ENCODE measurements at places on chromosomes 7 and 10.

DNA sequence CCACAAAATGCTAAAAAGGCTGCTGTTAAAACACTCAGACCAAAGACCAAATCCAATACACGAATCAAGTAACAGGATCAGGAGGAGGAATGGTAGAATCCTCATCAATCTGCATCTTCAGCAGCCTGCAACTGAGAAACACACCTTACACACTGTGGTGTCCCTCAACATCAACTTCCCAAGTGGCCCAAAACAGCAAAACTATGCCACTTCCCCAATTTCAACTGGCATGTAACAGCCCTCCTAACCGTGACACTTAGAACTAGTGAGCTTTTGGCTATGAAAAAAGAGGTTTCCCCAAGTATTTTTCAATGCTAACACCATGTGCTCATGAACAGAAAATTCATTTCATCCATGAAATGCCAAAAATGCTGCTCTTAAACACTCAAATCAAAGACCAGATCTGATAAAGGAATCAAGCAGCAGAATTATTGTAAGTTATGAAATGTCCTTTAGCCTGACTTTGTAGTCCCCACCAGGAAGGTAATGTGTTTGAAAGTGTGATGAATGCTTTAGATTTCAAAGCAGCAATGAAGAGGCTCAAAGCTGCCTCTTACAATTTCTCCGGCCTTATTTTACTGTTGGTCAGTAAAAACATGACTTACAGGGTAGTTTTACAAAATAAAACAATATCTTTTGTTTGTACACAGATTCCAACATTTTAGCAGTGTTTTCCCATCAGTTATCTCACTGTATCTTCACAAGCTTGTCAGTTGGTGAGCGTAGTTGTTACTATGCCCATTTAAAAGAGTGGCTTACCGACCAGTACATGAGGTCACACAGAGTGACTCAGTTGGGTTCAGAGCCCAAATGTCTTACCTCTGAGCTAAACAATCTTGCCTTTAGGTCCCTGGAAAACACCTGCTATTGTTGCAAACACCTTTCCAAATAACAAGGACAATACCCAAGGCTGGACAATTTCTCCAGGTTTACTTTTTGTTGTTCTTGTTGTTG is 65.7 kb upstream of the ASAH2 start:
- no peak for DNase-seq

DNA sequence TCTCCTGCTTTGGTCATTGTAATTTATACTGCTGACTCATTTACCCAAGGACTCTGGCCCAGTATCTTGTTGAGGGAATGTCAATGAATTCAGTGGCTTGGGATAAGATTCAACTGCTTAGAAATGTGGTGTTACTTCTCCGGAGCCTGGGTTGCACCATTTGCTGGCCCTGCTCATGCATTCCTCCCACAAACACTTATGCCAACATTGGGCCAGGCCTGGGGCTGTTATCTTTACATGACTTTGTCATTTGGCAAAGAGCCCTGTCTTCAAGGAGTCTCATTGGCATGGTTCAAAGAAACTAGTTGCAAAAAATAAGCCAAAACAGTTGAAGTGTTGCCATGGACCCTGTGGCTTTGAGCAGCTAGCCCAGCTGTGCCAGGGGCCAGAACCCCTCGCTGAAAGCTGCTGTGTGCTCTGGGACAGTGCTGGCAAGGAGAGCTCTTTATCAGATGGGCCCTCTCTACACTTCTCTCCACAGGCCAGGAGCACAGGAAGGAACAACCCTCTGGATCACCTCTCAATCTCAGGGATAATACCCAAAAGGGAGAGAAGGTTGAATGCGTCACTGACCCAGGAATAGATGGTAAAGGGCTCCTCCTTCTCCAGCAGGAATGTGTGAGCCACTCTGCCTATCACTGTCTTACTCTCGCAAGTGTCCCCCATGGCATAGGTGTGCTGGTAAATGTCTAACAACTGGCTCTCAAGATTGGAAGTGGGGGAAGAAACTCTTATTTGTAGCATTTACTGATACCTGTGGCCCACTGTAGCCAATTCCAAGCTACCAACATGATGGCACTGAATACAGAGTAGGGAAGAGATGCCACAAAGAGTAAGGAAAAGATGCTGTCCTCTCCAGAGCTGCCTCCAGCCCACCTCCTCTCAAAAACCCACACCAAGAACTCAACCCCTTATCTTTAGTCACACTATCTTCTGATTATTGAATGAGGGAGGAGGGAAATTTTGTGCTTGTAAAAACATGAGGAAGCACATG is 23.5 kb upstream of the PDE1C start:
- DNase-seq = peak; percentile 92

- DNase-seq = no peak
These were observed 86.3 kb downstream of the GPR158 start for GRCh38 chr10:25261110-25261509.

DNA sequence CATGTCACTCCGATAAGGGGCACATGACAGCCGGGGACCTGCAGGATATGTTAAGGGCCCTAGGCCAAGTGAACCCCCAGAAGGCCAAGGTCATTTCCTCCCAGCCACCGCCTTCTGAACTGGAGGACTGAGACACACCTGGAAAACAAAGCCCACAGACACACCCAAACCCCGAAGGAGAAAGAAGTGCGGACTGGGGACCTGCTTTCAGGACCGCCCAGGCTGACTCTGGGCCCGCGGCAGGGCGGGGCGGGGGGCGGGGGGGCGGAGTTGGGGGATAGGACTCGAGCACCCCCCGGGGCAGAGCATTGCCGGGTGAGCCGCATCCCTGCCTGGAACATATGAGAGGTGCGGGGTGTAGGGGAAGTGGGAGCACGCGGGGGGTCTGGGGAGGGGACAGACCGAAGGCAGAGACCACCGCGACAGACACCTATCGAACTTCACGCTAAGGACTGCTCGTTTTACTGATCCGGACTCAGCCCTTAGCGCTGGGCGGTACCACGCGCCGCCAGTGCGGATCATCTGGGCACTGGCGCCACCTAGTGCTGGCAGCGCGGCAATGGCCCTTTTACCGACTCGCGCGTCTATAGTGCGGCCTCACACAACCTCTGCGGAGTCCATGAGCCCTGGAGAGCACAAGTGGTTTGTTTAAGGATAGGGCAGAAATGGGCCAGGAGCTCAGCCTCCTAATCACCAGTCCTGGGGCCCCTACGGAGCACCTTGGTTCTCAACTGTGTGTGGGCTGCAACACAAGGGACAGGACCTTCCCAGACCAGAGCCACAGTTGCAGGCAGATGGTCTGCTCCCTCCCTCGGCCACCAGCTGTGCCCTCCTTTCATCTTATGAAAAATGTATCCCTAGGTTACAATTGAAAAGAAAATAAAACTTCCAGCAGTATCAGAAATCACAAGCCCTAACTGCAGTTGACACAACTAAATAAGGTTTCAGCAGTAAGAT is 157.6 kb downstream of the HERPUD2 start:
- DNase-seq = peak; percentile 23

- no peak for DNase-seq
These were observed 918.9 kb downstream of the GRID1 start for GRCh38 chr10:85447690-85448089.

DNA sequence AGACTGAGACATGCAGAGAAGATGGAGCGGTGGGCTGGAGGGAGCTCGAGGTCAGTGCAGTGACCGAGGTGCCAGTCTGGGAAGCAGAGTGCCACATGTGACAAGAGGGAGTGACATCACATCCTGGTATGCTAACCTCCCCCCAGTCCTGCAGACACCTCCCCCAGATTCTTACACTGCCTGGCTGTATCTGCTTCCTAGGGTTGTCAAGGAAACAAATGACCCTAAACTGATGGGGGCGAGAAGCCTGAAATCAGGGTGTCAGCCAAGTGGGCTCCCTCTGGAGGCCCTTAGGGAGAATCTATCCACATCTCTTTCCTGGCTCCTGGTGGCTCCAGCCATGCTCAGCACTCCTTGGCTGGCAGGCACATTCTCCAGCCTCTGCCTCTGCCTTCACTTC is 316.1 kb upstream of the ZMIZ1 start:
- DNase-seq = no peak

DNA sequence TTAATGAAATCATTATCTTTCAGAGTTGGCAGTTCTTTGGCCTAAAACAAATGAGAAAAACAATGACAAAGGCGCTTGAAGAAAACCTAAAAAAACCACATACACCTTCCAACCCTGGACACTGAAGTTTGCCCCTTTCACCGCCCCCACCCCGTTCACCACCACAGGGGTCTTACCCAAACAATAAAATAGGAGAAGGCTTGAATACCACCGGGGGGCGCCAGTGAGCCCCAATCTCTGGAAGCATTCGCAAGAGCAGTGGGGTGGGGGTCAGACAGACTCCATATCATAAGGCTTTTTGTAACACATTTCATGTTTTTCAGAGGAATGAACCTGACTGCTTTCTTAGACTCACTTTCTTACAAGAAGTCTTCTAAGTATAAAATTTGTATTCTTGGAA is 163.6 kb downstream of the PIP4K2A start:
- no peak for DNase-seq

GRCh38 chr10:53406532-53406931 is 633.9 kb upstream of the MBL2 start:
- DNase-seq = no peak

- DNase-seq = no peak
These were observed 52.5 kb upstream of the NRP1 start for GRCh38 chr10:33386926-33387325.

DNA sequence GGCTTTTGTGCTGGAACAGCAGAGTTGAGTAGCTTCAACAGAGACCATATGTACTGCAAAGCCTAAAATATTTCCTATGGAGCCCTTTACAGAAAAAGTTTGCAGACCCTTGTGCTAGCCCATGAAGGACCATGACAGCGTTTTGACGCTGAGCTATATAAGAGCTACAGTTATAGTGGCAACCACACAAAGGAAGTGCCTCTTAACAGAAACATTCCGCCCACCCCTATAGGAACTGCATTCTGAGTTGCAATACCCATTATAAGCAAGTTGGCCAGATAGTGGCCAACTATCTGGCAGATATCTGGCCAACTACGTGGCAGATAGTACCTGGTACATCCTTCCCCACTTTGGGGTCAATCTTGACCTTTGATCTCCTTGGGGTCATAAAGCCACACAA is 47.5 kb upstream of the DMBT1 start:
- DNase-seq = no peak

- no peak for DNase-seq
These were observed 3.3 kb downstream of the GRID1 start for GRCh38 chr10:86363184-86363832.

DNA sequence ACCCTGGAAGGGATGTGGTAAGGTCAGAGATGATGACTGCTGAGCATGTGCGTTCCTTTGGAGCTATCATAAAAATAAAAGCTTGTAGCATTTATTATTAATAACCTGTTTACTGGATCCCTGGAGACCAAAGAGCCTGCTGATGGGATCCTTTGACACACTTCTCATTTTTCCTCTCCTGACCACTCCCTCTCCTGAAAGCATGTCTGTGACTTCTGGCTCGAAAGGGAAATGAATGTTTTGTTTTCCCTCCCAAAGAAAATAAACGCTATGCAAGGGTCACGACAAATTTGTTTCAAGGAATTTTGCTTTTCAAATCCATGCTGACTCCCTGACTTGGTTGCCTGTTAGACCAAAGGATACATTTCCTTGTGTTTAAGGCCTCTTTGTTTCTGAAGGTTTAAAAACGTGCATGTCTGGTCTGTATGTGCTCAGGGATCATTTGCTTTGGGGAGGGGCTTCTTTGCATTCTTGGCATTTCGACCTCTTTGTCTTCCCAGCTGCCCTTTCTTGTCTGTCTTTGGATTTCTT is 185.1 kb upstream of the AGK start:
- DNase-seq = no peak

- DNase-seq = no peak
These were observed 93.2 kb downstream of the CFTR start for GRCh38 chr7:117572856-117573620.

DNA sequence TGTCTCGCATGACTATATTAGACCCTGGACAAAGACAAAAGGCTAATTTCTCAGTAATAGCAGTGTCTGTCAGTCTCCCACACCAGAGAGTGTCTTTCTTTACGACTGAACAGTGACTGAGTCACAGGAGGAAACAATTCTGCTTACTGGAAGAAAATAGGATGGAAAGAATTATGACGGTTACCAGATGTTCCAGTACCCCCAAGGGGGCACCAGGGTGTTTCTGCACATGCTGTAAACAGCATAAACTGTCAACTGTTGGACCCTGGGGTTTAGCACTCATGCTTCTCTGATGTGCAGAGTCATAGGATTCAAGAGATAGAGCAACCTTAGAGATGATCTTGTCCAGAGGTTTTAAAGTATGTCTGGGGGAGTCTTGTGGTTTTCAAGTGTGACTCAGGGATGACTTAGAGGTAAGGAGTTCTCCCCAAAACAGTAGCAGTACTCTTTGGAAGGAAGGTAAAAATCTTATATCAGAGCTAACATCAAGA is 291.7 kb downstream of the THSD7A start:
- DNase-seq = no peak

GRCh38 chr7:110922906-110923305 is 168.0 kb upstream of the LRRN3 start:
- DNase-seq = no peak

DNA sequence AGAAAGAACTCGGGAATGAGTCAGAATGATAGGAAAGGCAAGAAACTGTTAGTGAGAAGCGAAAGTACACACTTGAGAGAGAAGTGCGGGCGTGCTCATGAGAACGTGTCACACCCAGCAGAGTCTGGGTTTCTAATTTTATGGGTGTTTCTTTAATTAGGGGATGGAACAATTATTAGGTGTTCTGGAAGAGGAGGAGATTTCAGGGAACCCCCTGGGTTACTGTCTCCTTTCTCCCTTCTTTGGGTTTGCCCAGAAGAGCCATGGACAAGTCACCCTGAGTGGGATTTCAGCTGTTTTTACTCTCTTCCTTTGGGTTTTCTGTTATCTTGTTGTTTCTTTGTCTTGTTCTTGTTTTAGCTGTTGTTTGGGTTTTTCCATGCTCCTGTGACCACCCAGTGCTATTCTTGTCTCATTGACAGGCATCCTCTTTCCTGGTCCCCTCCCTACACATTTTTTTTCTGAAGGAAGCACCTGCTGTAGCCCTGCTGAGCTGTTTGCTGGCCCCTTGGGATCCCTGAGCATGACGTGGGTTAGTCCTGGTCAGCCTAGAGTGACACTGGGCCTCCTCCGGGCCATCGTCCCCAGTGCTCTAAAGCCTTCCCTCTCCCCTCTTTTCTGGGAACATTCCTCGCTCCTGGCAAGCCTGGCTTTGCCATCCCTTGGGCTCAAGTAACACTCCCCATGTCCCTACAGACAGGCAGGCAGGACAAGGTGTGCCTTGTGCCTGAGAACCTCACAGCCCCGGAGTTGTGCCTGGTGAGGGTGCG is 3.5 kb downstream of the SH2D4B start:
- DNase-seq = no peak

- no peak for DNase-seq
These were observed 40.4 kb downstream of the CNNM1 start for GRCh38 chr10:99369551-99369950.

- DNase-seq = no peak
These were observed 92.4 kb downstream of the LRRN3 start for GRCh38 chr7:111183321-111183720.

- no peak for DNase-seq
These were observed 142.2 kb downstream of the ATXN7L1 start for GRCh38 chr7:105734233-105734632.

GRCh38 chr7:73761854-73762658 is 8.0 kb downstream of the CLDN3 start:
- DNase-seq = no peak

- no peak for DNase-seq
These were observed 308.1 kb downstream of the TFEC start for GRCh38 chr7:115722302-115722977.

- DNase-seq = no peak
These were observed 795 bp downstream of the LHFPL3 start for GRCh38 chr7:104328970-104329825.

Data from NCI-H446 (cell line).